ENCODE measurements at places on chromosomes 16 and 17.
A peak's percentile ranks its signal among the peaks of the same experiment; 100 is the strongest.

DNA sequence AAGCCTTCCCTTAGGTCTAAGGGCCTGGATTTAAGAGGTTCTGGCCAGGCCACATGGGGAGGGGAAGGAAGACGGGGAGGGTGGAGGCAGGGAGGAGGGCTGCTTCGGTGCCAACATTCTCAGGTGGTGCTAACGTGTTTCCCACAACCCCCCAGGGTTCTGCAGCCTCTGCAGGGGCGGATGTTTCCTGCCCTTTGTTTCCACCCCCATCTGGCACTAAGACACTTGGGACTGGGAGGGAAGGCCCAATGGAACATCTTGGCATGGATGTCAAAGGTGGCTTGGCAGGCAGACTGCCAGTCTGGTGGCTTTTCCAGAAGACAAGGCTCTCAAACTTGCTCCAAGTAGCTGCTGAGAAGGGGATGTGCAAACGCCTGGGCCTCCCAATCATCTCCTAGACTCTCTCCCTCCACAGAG is 12.7 kb downstream of the HIC1 start:
- DNase-seq: no peak

GRCh38 chr16:29920288-29921033 is 5.6 kb downstream of the KCTD13 start:
- peak; percentile 40 for DNase-seq

DNA sequence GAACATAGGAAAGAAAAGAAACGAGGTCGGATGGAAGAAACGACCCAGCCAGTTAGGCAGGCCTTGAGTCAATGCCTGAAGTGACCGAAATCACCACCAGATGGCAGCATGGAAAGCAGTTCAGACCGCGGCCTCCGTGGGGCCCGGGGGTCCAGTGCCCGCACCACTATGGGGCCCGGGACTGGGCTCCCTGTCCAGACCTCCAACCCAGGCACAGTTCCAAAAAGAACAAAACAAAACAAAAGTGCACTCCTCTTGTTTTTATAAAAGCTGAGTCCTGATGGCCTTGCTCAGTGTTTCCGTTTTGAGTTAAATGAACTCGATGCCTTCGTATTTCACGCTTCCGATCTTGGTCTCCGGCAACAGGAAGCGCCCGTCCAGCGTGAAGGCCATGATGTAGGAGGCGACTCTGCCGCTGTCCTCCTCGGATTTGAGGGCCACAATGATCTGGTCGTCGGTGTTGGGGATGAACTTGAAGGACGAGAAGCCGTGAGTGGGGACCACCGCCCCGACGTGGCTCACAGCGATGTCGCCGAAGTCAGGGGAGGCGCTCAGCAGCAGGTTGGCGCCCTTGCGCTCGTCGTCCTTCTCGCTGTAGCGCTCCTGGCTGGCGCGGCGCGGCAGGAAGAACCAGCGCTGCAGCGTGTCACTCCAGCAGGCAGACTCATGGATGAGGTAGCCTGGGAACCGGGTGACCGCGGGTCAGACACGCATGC is 13.7 kb upstream of the LGALS3BP start:
- peak; percentile 75 for DNase-seq

GRCh38 chr17:19001907-19002590 is 2.5 kb downstream of the FAM83G start:
- DNase-seq: no peak

DNA sequence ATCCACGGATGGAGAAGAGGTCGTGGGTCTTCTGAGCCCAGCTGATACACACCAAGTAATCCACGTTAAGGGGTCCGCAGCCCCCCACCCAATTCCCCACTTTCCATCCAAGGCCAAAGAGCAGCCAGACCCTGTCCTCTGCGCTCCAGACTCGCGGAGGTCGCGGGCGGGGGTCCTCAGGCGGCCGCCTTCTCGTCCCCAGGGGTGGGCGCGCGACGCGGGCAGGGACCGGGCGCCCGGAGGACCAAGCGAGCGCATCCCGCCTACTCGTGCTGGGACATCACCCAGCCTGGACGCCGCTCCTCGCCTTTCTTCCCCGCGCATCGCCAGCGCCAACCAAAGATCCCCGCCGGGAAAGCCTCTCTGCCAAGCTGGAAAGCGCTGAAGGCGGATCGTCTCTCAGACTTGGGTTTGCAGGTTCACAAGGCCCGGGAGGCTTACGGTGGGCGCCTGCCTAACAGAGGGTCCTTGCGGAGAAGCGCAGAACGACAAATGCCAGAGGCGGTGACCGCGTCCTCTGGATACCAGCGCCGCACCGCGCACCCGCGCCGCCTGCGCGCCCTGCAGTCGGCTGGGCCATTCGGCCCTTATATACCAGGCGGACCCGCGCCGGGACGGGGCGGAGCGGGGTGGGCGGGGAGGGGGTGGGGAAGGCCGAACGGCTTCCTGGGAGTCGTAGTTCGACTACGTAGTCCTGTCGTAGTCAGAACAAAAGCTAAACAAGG is 471.6 kb downstream of the SOX9 start:
- DNase-seq: no peak

- DNase-seq: peak; percentile 80
Measured at GRCh38 chr17:19978209-19978802, 678 bp upstream of the AKAP10 start.

DNA sequence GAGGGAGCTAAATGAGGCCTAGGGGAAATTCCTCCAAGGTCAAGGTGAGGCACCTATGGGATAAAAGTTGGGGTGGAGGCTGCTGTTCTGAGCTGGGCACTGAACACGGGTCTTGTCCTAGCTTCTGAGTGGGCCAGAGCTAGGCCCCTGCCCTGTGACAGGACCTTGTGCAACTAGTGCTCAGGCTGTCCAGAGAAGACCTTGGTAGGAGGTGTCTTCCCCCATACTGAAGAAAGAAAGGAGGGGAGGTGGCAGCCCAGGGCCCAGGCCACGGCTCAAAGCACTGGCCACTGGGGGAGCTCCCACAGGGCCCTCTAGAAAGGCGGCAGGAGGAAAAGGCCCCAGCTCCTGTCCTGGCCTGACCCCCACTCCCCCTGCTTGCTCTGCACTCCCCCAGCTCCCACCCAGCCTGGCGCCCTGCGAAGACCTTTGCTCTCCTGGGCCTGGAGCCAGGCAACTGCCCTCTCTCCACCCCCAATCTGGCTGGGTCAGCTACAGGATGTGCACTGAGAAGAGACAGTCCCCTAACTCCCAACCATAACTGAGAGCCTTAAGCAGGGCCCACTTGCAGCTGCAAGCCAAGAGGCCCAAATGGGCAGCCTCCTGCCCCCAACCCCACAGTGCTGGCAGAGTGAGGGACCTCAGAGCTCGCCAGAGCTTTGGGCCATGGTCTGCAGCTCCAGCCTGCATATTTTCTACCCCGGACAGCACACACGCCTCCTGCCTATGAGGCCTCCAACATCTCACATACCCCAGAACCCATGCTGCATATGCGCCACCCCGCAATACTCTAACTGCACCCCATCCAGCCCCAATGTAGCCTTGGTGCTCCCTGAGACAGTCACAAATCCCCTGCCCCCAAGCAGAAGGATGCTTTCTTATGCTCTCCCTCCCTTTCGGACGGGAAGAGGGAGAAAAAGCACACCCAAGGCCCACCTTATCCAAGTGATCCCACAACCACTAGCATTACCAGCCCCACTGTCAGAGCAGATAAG is 15.3 kb downstream of the HSD11B2 start:
- DNase-seq: no peak

- no peak for DNase-seq
Measured at GRCh38 chr16:54373534-54374520, 87.2 kb upstream of the IRX3 start.

- DNase-seq: no peak
Measured at GRCh38 chr17:73803964-73804435, 159.8 kb upstream of the SDK2 start.

Measured in Karpas-422 (cell line).